ENCODE measurements at places on chromosomes 1 and 21.

DNA sequence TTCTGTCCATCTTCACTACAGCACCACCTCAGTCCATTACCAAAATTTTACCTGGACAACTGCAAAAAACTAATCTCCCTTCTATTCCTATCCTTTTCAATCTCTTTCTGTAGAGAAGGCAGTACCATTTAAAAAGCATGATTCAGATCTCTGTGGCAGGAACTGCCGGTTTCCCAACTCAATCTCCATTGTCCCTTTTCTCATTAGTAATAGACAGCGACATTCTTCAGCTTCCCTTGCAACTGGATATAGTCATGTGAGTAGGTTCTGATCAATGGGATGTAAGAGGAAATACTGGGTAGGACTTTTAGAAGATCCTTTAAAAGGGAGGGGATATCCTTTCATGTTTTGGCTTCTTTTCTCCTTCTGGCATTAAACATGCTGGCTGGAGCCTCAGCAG is 74.9 kb downstream of the ADCY10 start:
- DNase-seq = no peak

- DNase-seq = no peak
Observed at GRCh38 chr1:1605034-1605591, 5.2 kb upstream of the FNDC10 start.

DNA sequence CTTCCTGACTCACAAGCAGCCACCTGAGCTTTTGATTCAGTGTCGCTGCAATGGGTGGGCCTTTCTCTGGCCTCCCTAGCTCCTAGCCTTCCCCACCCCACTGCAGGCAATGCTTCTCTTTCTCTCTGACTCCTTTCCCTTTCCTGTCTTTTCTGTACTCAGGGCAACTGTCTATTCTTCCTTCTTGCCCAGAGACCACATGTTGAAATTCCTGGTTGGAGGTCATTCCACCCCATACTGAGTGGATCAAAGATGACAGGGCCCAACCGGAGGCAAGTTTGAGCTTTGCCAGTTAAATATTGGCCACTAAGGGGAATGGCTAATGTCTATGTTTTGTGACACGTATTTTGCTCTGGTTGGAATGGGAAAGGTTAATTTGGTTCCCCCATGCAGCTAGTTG is 65.2 kb upstream of the ARID1A start:
- DNase-seq = no peak

DNA sequence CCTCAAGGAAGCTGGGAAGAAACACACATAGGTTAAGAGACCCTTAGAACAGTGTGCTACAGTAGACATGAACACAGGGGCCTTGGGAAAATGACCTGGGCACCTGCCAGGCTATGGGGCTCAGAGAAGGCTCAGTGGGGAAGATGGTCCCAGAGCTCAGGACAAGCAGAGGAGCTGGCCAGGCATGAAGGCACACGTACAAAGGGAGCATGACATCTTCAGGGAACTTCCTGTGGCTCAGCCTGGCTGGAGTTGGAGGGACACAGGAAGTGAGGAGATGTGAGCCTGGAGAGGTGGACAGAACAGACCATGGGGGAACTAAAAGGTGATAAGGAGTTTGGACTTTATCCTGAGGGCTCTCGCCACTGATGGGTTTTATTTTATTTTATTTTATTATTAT is 3.8 kb upstream of the SLC50A1 start:
- no peak for DNase-seq

GRCh38 chr1:69991644-69992043 is 213.7 kb downstream of the LRRC40 start:
- DNase-seq = no peak

GRCh38 chr1:200774311-200774710 is 35.6 kb downstream of the CAMSAP2 start:
- no peak for DNase-seq

DNA sequence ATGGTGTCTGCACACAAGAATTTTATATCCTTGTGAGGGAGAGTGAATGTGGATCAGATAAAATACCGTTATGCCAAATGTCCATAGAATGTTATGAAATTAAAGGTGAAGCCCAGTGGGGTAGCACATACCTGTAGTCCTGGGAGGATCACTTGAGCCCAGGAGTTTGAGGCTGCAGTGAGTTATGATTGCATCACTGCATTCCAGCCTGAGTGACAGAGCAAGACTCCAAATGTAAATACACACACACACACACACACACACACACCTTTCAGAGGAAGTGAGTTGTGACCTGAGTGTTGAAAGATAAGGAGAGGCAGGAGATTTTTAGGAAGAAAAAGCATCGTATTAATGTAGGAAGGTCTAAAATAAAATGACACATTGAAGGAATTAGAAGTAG is 28.1 kb upstream of the ZYG11A start:
- no peak for DNase-seq

GRCh38 chr1:53992085-53992874 is 25.7 kb downstream of the LDLRAD1 start:
- no peak for DNase-seq

DNA sequence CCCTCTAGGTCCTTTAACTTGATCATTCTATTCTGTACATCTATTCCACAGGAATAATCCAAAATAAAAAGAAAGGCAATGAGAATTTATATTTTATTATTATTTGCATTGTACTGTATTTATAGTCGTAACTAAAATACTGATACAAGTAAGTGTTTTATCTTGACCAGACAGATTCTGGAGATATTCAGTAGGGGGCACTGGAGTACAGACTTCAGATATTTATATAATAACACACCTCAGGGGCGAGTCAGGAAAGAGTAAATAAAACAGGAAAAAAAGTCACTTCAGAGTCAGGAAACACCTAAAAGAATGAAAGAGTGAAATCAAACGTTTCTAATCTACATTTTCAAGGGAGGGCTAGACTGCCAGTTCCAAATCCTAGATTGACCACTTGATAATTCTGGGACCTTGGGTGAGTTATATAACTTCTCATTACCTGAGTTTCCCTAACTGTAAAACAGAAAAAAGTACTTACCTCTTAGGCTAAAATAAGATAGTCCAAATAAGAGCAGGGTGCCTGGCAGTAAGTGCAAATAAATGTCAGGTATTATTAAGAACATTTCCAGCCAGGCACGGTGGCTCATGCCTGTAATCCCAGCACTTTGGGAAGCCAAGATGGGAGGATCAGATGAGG is 31.1 kb upstream of the MTF1 start:
- DNase-seq = peak; percentile 59

- DNase-seq = peak; percentile 19
Observed at GRCh38 chr1:97920276-97920831, 480 bp downstream of the DPYD start.

GRCh38 chr1:85240174-85240601 is 19.3 kb downstream of the C1orf52 start:
- DNase-seq = no peak

GRCh38 chr1:154765970-154766369 is 104.1 kb downstream of the KCNN3 start:
- peak; percentile 78 for DNase-seq

DNA sequence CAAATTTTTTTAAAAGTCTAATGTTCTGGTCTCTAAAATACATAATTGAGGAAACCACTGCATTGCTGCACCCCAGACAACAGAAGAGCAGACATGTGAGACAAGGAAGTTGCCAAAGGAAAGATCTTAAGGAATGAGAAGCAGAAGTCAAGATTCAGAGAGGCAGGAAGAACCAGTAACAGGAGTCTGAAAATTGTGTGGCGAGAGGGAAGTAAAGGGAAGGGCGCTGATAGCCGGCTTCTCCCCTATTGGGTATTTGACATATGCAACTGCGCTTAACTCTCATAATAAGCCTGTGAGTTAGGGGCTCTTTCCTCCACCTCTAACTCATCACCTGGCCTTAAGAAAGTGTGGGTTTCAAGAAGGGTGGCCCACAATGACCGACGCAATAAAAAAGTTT is 21.9 kb upstream of the KIF14 start:
- no peak for DNase-seq

DNA sequence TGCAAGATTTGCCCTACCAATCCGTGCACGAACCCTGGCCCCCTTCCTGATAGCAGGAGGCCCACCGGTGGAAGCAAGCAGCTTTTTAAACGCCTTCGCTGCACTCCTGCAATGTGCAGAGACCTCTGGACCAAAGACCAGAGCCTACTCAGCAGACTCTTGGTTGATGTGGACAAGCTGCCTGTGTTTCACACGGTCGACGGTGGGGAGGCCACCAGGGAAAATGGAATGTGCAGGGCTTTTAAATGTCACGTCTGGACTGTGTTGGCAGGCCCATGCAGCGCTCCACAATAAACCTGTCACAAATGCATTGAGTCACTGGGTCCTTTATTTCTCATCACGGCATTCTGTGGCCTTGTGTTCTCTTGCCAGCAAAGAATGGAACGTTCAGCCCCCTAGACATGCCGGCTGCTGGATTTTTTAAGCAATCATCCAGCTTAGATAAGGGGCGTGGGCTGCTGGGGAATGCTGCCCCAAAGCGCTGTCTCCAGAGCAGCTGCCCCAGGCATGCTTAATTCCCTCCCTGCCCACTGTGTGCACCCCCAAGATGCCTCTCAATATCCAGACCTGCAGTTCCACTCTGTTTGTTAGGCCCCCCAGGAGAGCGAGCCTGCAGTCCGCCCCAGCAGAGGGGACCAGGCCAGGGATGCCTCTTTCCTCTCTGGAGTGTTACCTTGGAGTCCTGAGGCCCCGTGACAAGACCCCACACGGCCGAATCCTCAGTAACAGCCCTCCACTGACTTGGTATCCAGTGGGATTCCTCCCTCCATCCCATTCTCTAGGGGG is 71.3 kb downstream of the ATP5PO start:
- no peak for DNase-seq

Measured in HuH-7 (cell line).